ENCODE measurements at places on chromosomes 16 and 17. TPM values are rescaled to one million over a fixed set of nuclear protein-coding genes. Genes with fewer than 3 reads are reported as not detected.
A peak's percentile ranks its signal among the peaks of the same experiment; 100 is the strongest.

- DNase-seq: no peak
These were observed 15.4 kb upstream of the ARL4D start for GRCh38 chr17:43383372-43383771.

The SHBG gene
- 1.9 TPM for total RNA-seq

The ASGR1 gene
- 8.3 TPM for total RNA-seq

DNA sequence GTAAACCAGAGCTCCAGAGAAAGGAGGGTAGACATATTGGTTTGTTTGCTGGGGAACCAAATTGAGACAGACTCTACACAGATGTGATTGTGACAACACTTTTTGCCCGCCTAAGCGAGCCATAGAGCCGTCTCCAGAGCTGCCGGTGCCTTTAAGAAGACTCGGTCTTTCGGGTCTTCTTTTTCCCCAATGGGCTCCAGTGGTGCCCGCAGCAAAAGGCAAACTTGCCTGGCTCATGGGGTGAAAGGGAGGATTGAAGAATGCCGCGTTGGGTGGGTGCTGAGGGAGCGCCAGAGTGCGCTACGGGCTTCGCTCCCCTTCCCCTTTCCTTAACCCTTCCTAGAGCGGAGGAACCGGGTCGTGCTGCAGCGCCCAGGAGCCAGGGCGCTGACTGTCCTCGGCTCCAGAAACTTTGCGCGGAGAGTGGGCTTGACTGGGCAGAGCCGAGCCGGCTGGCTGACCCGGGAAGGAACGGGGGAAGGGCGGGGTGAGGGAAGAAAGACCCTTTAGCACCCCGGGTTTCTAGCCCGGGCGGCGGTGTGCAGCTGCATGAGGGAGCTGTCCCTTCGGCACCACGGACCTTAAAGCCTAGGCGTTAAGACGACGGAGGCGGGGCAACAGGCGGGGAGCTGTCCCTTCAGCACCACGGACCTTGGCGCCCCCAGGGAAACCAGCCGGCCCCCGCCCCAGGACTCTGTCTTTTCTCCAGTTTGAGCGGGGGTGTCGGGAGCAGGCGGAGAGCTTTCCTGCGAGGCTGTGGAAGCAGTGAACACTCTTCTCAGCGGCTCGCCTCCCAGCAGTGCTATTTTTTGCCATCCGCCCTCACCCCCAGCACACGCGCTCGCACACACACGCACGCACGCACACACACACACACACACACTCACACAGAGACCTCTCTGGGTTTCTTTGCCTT is at the start of gene CACNG3:
Gene CACNG3 (plus strand): TSS at position 880 of the 916 bp plus-strand sequence. CDS start 420 bp downstream, outside the sequence.
- peak; percentile 96 for DNase-seq

- peak; percentile 58 for DNase-seq
These were observed 585 bp downstream of the MLKL start for GRCh38 chr16:74700116-74700437.

The PRSS36 gene
- total RNA-seq: 0.48 TPM

- no peak for DNase-seq
These were observed 16.1 kb downstream of the GNGT2 start for GRCh38 chr17:49194297-49194607.

The CA4 gene
- 3.0 TPM for total RNA-seq

DNA sequence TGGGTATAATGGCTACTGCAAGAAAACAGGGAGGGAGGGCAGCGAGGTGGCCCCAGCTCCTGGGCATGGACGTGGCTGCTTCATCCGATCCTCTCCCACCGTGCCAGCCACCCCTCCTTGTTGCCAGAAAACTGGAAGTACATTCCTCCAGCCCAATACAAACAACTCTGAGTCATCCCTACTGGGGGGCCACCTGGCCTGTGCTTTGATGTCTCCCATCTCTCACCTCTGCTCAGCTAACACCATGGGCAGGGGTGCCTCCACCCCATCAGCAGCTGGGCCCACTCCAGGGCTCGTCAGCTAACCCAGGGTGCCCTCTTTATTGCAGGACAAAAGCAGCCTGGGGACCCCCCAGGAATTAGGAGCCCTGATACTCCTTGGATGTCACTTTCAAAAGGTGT is 2.0 kb downstream of the RHBDF2 start:
- DNase-seq: no peak

GRCh38 chr16:4535627-4536108 is 2.9 kb downstream of the CDIP1 start:
- DNase-seq: no peak

DNA sequence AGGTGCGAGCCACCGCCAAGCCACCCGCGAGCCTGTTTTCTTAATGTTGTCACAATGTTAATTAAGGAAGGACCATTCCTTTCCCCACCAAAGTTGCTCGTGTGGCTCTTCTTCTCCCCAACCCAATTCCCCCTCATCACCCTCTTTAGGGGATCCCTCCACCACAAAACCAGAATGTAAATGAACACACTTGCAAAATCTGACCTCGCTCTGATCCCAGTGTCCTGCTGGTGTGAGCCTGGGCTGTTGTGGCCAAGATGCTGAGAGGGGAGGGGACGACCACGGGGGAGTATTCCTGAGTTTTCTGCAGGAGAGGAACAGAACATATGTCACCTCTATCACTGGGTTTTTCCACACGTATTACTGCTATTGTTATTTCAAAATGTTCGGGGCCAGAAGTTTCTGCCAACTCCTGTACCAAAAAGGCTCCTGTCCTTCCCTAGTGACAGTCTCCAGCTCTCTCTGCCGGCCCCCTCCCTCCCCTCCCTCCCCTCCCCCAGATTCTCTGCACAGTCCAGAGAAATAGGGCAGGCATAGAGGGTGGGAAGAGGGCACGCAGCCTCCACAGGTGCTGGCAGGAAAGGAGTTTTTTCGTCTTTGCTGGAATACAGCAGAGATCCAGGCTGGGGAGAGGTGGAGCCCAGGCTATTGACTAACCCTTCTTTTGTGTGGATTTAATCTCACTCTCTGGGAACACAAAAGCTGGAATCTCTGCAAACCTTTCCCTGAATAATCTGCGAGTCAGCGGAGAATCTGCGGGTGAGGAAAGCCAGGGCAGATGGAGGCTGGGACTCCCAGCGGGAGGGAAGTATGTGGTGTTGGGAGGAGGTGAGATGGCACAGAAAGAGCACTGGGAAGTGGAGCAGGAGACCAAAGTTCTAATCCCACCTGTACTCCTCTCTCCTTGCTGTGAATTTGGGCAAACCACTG is 4.5 kb upstream of the CA4 start:
- DNase-seq: peak; percentile 82

DNA sequence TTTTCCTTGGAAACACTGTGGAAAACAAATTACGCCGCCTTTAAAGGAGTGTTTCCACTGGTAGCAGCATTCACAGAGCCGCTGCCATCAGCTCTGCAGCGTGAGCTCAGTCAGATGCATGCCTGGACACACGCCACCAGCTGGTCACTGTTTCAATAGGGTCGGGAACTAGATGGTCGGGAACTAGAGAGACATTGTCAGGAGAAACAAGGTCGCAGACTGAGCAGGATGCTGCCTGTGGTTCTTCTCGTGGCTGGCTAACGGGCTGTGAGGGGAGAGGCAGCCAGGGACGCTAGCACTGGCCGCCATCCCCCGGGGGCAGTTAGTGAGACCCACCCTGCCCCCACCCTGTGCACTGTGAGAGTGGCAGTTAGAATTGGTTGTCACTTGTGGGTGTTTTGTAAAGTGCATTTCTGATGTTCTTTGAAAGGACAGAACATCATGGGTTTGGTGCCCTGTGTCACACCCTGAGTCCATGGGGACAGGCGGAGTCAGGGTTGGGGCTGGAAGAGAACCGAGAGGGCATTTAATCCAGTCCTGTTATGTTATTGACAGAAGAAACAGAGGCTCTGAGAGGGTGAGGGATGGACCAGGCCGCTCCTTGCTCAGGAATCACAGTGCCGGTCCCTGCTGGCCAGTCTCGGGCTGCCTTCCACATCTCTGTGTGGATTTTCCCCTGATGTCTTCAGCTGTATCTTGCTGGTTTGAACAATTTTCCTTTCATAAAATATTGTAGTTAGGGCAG is 86.3 kb downstream of the SPECC1 start:
- peak; percentile 90 for DNase-seq

DNA sequence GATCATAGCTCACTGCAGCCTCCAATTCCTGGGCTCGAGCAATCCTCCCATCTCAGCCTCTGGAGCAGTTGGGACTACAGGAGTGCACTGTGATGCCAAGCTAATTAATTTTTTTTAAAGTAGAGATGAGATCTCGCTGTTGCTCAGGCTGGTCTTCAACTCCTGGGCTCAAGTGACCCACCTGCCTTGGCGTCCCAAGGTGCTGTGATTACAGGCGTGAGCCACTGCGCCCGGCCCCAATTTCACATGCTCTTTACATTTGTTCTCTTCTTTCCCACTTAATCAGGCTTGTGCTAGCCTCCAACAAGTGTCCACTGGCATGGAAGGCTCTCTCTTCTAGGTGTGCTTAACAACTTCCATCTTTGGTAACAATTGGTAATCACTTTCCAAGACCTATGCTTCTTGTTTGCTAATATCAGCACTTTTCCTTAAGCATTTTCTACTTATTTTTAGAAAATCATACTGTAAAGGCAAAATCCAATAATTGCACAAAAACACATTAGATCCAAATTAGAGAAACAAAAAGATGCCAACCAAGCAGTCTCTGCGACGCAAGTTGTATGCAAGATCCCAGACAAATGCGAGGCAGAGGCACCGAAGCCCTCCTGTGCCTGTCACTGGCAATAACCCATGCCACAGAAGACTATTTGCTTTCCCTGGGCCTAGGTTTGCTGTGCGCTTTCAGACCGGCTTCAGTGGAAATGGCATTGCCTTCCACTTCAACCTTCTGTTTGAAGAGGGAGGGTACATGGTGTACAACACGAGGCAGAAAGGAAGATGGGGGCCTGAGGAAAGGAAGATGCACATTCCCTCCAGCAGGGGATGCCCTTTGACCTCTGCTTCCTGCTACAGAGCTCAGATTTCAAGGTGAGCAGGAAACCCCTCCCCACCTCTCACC is 52.6 kb downstream of the NOS2 start:
- peak; percentile 91 for DNase-seq

The KRTAP3-1 gene
- total RNA-seq: not detected

GRCh38 chr17:72782985-72783701 is 309.3 kb downstream of the SLC39A11 start:
- no peak for DNase-seq

DNA sequence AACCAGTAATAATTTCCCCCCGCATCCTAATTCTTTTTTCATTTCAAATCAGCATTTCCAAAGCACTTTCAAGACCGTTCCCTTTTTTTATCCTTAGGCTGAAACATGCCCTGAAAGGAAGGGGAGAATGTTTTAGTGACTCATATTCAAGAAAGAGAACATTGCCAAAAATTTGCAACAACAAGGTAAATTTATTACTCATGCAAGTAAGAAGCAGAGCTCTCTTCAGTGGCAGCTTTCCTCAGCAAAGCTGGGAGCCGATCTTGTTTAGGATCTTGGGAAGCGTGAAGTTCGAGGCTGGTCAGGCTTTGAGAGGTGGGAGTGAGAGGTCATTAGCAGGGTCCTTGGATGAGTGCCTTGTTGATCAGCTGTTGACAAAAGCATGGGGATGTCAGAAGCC is 129.5 kb downstream of the PRKCA start:
- no peak for DNase-seq

The NUTF2 gene
- 233 TPM for total RNA-seq

DNA sequence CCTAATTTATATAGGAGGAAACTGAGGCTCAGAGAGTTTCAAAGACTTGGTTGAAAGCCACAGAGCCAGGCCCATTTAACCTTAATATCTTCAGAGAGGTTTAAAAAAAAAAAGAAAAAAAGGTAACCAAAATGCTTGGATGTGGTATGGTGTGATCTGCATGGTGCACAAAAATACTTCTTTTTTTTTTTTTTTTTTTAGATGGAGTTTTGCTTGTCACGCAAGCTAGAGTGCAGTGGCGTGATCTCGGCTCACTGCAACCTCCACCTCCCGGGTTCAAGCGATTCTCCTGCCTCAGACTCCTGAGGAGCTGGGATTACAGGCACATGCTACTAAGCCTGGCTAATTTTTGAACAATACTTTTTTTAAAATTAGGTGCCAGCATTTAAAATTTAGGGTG is 101.8 kb downstream of the XYLT1 start:
- DNase-seq: no peak

DNA sequence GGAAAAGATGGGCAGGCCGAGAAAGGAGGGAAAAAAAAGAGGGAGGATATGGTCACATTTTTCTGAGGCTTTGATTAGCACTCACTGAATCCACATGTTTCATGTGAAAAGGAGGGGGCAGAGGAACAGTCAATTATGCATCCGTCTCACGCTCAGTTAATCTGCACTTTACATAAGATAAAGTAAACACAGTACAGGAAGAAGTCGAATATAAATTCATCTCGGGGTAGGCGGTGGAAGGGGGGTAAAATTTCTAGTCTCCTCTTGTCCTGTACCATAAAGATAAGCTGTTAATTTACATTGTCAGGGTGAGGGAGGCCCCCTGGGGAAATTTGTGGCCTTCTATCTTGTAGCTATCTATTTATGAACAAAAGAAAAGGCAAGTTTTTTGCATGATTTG is 73.1 kb upstream of the CES5A start:
- DNase-seq: no peak

GRCh38 chr17:28169621-28170349 is 127.3 kb downstream of the NLK start:
- no peak for DNase-seq

DNA sequence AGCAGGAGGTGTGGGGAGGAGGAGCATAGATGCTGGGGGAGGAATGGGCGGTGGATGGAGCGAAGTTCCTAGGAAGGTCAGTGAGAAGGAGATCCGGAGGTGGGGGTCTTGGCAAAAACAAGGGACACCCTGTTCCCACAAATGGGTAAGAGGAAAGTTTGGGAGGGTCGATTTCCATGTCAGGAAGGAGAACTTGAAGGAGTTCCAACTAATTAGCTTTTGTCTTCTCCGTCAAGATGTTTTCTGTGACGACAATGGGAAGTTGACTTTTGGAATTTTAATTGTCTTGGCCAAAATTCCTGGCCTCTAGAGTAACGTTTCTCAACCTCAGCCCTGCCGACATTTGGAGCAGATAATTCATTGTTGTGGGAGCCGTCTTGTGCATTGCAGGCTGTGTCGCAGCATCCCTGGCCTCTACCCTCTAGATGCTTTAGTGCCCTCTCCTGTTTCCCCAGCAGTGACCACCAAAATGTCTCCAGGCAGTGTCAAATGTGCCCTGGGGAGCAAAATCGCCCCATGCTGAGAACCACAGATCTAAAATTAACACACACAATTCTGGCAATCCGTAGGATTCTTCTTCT is 97.1 kb downstream of the PITPNC1 start:
- peak; percentile 59 for DNase-seq

GRCh38 chr17:29617481-29618271 is 5.0 kb downstream of the CORO6 start:
- DNase-seq: peak; percentile 96

The MEFV gene
- total RNA-seq: not detected

GRCh38 chr17:70314096-70314495 is 144.8 kb downstream of the KCNJ2 start:
- no peak for DNase-seq

GRCh38 chr16:19840524-19841110 is 44.0 kb downstream of the GPRC5B start:
- DNase-seq: no peak

The HEATR9 gene
- total RNA-seq: not detected

The KRTAP16-1 gene
- not detected for total RNA-seq

DNA sequence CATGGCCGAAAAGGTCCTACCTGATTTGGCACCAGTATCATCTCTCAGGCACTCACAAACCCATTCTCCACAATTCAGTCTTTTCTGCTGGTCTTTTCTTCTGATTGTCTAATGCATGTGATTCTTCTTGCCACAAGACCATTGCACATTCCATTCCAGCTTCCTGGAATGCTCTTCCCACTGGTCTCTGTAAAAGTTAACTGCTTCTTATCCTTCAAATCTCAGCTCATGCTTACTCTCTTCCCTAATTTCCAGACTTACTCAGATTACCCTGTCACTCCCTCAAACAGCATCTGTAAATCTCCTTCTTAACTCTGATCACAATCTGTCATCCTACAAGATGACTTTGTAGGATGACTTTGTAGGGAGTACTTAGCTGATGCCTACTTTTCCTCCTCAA is 320.2 kb downstream of the MAP2K6 start:
- no peak for DNase-seq

The DLX3 gene
- total RNA-seq: 0.97 TPM

All from endodermal cell (in vitro differentiated cells).